Suprapubic skin (tissue), 4 donors: ENCODE measurements at places on chromosomes 7 and 10. TPM values are rescaled to one million over a fixed set of nuclear protein-coding genes. Genes with fewer than 3 reads are reported as not detected.

- peak; percentile 95 for DNase-seq
- no peaks in the 10 kb centered on the region for H3K27me3 ChIP-seq
- H3K4me3 ChIP-seq = no peak overlapping the region
- peaks cover 19% of the 10 kb centered on the region for H3K4me1 ChIP-seq
- no peaks in the 10 kb centered on the region for H3K36me3 ChIP-seq
These were observed 176.1 kb upstream of the TNS3 start for GRCh38 chr7:47757921-47758411.

DNA sequence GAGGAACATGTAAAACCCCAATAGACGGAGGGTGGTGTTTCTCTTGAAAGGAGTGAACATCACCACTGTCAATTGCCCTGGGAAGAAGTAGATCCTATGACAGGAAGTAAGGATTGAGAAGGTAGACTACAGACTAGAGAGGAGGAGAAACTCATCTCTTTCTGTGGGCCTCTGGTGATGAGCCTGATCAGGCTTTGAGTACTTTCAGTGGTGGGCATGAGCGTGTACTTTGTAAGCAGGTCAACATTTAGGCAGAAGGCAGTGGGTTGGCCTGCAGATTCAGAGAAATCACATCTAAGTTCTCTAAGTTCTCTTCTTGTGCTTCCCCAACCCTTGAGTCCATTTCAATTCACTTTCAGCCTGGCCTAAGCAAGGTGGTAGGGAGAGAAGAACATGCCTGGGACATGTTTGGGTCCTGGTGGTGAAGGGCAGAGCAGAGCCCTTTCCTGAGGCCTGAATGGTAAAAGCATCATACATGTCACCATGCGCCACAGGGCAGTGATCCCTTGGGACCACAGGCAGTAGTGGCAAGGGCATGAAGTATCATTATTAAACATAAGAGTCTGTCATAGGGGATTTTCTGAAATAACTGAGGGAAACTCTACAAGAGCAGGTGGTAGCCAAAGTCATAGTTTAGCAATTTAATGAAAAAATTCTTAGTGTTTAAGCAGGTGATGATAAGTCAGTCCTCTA lies 56.4 kb upstream of the ANKRD1 start:
- no peak overlapping the region for H3K27ac ChIP-seq
- H3K4me3 ChIP-seq = no peak overlapping the region
- no peaks in the 10 kb centered on the region for H3K27me3 ChIP-seq
- no peaks in the 10 kb centered on the region for H3K4me1 ChIP-seq

DNA sequence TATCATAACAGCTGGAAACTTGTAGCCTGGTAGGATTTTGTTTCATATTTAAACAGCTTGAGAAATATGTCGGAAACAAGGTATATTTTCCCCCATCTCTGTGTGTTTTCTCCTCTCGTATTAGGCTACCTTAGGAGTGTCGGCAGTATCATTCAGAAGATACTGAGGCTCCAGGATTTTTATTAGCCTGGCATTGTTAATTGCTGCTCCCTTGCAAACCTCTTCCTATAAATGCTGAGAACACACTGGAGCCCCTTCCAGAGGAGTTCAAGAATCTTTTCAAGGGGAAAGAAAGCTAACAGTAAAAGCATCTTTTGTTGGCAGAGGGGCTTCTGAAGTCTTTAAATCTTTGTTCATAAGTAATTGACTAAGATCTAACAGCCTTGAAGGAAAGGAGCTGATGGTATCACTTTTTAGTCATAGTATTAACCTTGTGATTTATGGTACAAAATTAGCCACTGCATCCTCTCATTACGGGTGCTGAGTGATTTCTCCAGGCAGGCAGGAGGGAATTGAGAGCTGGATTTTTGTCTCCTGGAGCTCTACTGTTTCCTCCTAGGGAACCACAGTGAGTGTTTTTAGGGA lies 998.7 kb downstream of the LRMDA start:
- H3K27ac ChIP-seq = peak overlapping the region; percentile 64
- H3K4me1 ChIP-seq = peaks cover 26% of the 10 kb centered on the region
- DNase-seq = no peak
- no peak overlapping the region for H3K4me3 ChIP-seq

DNA sequence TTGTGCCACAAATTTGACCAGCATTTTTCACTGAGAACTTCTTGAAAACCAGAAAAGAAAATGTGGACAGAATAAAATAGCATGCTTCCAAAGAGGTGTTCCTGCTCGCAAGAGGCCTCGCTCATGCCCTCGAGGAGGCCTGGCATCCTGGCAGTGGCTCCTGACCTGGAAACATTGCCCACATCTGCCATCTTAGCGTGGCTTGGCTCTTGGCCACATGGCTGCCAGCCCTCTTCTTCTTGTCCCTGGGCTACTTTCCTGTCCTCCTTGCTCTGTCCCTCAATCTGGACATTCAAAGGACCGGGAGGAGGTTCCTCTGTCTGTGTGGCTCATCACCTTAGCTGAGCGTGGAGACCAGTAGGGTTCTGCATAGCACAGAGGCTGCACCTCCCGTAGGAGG lies 131.6 kb upstream of the TMEM72 start:
- no peak overlapping the region for H3K27ac ChIP-seq
- no peak for DNase-seq
- no peaks in the 10 kb centered on the region for H3K4me1 ChIP-seq
- H3K36me3 ChIP-seq = no peaks in the 10 kb centered on the region

DNA sequence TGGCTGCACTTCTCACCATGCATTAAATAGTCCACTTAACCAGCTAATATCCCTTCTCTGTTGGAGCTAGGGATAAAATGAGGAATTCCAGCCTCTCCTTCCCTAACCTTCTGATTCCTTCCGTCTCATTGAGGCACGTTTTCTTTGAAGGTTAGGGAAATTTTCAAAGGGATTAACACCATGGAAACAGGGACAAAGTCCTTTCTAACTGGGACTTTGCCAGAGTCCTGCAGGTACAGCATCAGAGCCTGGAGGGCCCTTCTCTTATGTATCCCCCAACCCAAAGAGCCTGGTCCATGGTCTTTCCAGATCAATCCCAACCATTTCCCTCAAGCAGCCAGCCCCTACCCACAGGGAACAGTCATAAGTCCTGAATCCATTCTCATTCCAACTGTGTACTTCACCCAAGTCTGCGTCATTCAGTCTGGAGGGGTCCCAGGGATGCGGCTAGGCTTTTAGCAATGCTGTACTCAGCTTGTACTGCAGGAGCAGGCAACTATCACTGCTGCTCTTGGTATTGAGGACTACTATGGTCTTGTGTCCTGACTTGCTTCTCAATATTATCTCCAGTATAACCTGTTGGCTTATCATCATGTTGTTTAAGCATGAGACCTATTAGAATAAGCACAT lies 34.6 kb upstream of the CROT start:
- peaks cover 2% of the 10 kb centered on the region for H3K4me1 ChIP-seq
- no peaks in the 10 kb centered on the region for H3K27me3 ChIP-seq
- DNase-seq = no peak
- no peaks in the 10 kb centered on the region for H3K36me3 ChIP-seq

GRCh38 chr10:112724404-112724991 lies 225.5 kb upstream of the TCF7L2 start:
- no peaks in the 10 kb centered on the region for H3K4me1 ChIP-seq
- no peaks in the 10 kb centered on the region for H3K27me3 ChIP-seq
- no peak overlapping the region for H3K27ac ChIP-seq
- no peak overlapping the region for H3K4me3 ChIP-seq
- H3K36me3 ChIP-seq = no peaks in the 10 kb centered on the region

The C10orf62 gene
- total RNA-seq = not detected

The EIF4EBP2 gene
- total RNA-seq = 82.4 TPM

GRCh38 chr10:78404296-78404695 lies 370.6 kb downstream of the RPS24 start:
- no peaks in the 10 kb centered on the region for H3K36me3 ChIP-seq
- no peak for DNase-seq
- peaks cover 31% of the 10 kb centered on the region for H3K4me1 ChIP-seq
- H3K27ac ChIP-seq = no peak overlapping the region
- peaks cover 13% of the 10 kb centered on the region for H3K27me3 ChIP-seq

The CALML5 gene
- total RNA-seq = 3,135 TPM

The PDZD7 gene
- total RNA-seq = 2.3 TPM

The IDI2 gene
- not detected for total RNA-seq

The CYP26C1 gene
- total RNA-seq = 0.21 TPM

GRCh38 chr7:106609416-106609815 lies 51.5 kb downstream of the CCDC71L start:
- no peaks in the 10 kb centered on the region for H3K4me1 ChIP-seq
- H3K27me3 ChIP-seq = no peaks in the 10 kb centered on the region
- H3K4me3 ChIP-seq = no peak overlapping the region

DNA sequence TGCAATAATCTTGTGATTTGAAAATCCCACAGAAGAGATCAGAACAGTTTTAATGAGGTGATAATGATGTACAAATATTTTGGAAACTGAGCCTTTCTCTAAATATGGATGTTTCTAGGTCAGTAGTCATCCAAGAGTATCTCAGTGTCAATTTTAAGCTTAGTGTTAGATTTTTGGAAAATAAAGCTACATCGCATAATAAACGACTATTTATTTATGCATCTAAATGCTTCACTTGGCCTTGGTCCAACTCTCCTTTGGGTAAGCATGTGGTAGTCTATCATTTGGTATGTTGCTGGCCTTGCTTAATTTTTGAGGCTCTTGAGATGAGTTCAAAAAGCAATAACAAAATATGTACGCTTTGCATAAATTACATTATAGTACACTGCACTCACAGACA lies 5.4 kb upstream of the PPP1R9A start:
- no peaks in the 10 kb centered on the region for H3K36me3 ChIP-seq
- no peaks in the 10 kb centered on the region for H3K27me3 ChIP-seq
- no peak overlapping the region for H3K4me3 ChIP-seq

The UNCX gene
- total RNA-seq = not detected

- H3K4me3 ChIP-seq = no peak overlapping the region
- no peaks in the 10 kb centered on the region for H3K27me3 ChIP-seq
- peak overlapping the region; percentile 63 for H3K27ac ChIP-seq
- no peaks in the 10 kb centered on the region for H3K36me3 ChIP-seq
These were observed 8.0 kb upstream of the TAS2R60 start for GRCh38 chr7:143435266-143435665.

- DNase-seq = no peak
- H3K4me3 ChIP-seq = no peak overlapping the region
- peaks cover 7% of the 10 kb centered on the region for H3K4me1 ChIP-seq
- H3K27ac ChIP-seq = no peak overlapping the region
- H3K27me3 ChIP-seq = no peaks in the 10 kb centered on the region
These were observed 29.1 kb downstream of the ZC3HC1 start for GRCh38 chr7:130022115-130022514.

The KLHDC10 gene
- 18.2 TPM for total RNA-seq

- DNase-seq = no peak
- no peak overlapping the region for H3K27ac ChIP-seq
- H3K36me3 ChIP-seq = no peaks in the 10 kb centered on the region
These were observed 316.9 kb upstream of the PLXDC2 start for GRCh38 chr10:19499291-19499770.

DNA sequence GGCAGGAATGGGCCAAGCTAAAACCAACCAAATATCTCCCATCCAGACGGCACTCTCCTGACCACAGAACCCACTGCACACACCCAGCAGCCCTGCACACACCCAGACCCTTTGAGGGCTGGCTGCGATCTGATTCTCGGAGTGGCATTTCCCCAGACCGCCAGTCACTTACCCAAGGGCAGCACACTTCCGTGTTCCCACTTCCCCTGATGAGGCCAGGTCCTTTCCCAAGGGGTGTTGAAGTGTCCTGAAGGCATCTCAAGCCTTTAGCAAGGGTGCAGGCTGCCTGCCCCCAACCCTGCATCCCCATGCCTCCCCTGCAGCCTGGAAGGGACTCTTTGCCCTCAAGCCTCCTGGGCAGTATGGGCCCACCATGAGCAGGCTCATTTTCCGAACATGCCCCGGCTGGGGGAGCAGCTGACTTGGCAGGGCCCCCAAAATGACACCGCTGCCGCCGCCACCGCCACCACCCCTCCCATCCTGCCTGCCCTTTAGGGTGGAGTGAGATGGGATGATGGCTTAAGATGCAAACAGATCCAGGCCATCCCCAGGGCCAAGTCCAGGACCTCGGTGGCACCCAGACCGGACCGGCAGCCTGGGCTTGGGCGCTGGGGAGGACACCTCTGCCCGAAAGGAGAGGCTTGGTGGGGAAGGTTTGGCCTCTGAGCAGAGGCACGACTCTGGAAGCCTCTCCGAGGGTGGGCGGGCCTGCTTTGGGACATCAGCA lies 159.8 kb downstream of the NRF1 start:
- H3K27ac ChIP-seq = no peak overlapping the region
- H3K36me3 ChIP-seq = no peaks in the 10 kb centered on the region
- DNase-seq = peak; percentile 52

DNA sequence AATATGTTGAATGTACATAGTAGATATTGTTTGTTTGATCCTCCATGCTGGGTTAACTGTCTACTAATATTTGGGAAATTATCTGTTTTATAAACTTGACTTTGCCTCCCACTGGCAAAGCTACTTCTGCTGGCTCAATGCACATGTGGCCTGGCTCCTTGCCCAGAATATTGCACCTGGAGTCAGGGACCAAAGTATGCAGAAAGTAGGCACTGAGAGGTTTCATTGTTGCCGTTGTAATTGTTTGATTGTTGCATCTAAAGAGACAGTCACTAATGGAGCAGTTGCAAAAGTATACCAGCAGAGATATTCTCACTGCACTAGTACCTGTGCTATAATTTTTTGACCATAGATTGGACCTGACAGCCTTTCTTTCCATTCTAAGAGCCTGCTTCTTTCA lies 137.8 kb upstream of the CNTNAP2 start:
- no peak overlapping the region for H3K4me3 ChIP-seq
- no peaks in the 10 kb centered on the region for H3K27me3 ChIP-seq
- H3K4me1 ChIP-seq = no peaks in the 10 kb centered on the region
- DNase-seq = no peak

GRCh38 chr7:82821037-82821436 lies 341.6 kb downstream of the PCLO start:
- no peak overlapping the region for H3K4me3 ChIP-seq
- H3K36me3 ChIP-seq = no peaks in the 10 kb centered on the region
- no peaks in the 10 kb centered on the region for H3K4me1 ChIP-seq
- H3K27me3 ChIP-seq = no peaks in the 10 kb centered on the region

- H3K27ac ChIP-seq = peak overlapping the region; percentile 61
- H3K4me3 ChIP-seq = peak overlapping the region; percentile 32
- no peaks in the 10 kb centered on the region for H3K36me3 ChIP-seq
- peaks cover 3% of the 10 kb centered on the region for H3K27me3 ChIP-seq
- H3K4me1 ChIP-seq = peaks cover 16% of the 10 kb centered on the region
These were observed 67.0 kb upstream of the CFAP46 start for GRCh38 chr10:133009218-133009950.

DNA sequence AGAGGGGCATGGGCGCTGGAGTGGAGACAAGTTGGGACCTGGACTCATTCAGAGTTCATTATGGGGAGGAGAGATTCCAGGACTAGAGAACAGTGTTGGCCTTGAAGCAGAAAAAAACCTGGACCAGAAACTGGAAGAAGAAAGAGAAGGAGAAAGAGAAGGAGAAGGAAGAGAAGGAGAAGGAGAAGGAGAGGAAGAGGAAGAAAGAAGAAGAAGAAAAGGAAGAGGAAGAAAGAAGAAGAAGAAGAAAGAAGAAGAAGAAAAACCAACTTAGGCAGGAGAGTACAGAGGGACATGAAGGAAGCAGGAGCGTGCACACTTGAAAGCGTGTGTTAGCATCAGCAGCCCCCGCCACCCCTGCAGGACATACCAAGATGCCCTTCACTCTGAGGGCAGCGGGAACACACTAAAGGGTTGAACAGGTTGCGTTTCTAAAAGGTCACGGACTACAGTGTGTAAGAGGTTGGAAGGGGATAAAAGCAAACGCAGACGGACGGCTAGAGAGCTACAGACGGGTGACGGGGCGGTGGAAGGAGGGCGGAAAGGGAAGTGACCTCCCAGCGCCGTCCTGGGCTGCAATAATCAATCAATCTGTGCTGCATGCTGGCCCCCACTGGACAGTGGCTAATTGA lies 95.3 kb downstream of the SEC61G start:
- H3K36me3 ChIP-seq = no peaks in the 10 kb centered on the region
- peaks cover 11% of the 10 kb centered on the region for H3K4me1 ChIP-seq
- H3K27me3 ChIP-seq = peaks cover 36% of the 10 kb centered on the region
- H3K27ac ChIP-seq = no peak overlapping the region
- DNase-seq = no peak
